ENCODE measurements at places on chromosomes 1 and 21.
A peak's percentile ranks its signal among the peaks of the same experiment; 100 is the strongest.

DNA sequence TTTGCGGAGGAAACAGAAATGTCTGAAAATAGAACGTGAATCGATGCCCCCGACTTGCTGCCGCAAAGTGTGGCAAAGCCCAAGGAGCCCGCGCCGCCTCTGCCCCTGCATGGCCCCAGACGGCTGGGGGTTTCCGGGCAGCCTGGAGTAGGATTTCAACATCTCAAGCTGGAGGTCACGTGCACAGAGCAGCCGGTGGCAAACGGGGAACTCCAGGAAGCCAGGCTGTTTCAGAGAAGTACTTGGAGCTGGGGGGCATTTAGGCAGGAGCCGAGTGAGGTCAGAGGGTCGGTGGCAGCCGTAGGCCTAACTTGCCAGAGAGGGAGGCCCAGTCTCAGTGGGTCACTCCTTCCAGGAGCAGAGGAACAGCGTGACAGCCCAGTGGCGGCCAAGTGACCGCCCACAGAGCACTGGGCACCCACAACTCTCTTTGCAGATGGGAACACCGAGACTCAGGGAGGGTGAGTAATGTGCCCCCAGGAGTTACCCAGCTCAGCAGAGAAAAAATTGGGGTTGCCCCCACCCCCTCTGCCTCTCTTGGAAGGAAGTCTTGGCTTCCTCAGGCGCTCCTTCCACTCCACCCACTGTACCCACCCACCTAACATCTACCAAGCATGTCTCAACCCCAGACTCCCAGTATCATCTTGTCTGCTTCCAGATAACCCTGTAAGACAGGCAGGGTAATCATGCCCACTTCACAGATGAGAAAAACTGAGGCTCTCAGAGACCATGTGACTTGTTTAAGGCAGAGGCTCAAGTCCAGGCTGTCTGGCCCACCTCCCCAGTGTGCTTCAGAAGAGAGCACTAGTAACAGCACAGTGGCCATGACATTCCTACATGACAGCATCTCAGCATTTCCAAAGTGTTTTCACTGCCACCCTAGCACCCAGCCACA is 179.4 kb downstream of the HIVEP3 start:
- DNase-seq = peak; percentile 75

DNA sequence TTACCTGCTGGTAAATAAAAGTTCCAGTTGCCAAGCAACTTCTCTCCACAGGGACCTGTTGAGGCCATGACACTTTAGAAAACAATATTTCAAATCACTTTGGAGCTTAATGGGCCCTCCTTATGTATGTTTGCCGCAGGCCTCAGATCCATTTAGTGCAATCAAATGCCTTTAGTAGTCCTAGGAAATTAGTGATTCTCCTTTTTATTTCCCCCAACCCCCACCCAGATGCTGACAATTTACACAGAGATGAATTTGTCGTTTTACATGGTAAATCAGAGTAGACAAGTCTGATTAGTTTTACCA is 83.6 kb downstream of the CLIC4 start:
- no peak for DNase-seq

DNA sequence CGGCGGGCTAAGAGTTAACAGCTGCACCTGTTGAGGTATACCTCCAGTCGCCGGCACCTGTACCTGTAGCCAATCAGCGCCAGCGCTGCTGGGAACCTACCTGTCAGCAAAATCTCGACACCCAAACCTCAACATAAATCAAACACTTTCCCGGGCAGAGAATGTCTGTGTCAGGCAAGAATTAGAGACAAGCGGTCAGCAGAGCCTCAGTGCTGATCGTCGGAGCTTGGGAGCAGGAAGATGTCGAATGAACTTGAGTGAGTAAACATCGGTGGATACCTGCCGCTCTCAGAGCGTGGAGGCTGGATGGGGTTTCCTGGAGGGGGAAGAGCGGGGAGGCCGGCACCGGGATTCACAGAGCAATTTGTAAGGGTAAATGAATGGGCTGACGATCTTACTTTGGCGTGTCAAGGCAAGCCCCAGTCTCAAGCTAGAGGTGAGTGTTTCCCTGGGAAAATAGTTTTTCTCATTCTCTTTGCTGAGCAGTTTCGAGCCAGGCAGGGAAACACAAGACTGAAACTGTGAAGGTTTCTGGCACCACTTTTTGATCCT is at the start of gene GRHL3:
GRHL3 (plus strand) TSS at position 46 of the 552 bp plus-strand sequence; CDS start at position 241, 195 bp downstream.
- no peak for DNase-seq

DNA sequence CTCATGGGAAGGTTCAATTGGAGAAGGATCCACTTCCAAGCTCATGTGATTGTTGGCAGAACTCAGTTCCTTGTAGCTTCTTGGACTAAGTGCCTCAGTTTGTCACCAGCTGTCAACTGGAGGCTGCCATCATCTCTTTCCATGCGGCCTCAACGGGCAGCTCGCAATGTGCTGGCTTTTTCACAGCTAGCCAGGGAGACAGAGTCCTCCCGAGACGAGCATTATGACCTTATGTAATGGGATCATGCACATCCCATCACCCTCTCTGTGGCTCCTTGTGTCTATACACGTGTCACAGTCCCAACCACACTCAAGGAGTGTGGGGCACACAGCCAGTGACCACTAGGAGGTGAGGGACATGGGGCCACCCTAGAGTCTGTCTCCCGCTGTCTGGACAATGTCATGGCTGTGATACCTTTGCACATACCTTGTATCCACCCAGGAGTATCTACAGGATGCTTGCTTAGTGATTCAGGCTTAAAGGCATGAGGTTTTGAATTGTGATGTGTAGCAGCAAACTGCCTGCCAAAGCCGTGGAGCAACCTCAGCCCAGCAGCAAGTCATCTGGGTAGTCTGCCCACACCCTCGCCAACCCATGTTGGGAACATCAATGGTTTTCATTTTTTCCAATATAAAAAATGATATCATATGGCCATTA is 3.9 kb upstream of the KRTAP10-6 start:
- DNase-seq = peak; percentile 82

- peak; percentile 99 for DNase-seq
These were observed 38.8 kb upstream of the SRSF10 start for GRCh38 chr1:24018611-24019580.

DNA sequence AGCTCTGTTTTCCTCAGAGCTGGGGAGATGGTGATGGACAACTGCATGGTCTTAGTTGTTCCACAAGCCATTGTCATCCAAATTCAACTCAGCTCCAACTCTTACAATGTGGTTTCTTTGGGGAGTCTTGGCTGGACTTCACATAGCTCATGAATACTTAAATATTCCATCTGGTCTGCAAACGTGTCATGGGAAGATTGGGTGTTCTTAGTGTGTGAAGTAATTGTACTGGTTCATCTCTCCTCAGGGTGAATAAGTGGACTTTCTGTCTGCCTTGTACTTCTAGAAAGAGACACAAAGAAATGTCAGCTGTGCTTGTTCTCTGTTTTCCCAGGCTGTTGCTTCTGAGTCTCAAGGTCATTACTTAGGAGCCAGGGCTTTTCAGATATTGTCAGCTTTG is 106.6 kb downstream of the VPS13D start:
- DNase-seq = no peak

- no peak for DNase-seq
These were observed 253.2 kb upstream of the RRP15 start for GRCh38 chr1:218031901-218032300.

- peak; percentile 37 for DNase-seq
These were observed 12.8 kb downstream of the DYNLT5 start for GRCh38 chr1:66764994-66765578.

DNA sequence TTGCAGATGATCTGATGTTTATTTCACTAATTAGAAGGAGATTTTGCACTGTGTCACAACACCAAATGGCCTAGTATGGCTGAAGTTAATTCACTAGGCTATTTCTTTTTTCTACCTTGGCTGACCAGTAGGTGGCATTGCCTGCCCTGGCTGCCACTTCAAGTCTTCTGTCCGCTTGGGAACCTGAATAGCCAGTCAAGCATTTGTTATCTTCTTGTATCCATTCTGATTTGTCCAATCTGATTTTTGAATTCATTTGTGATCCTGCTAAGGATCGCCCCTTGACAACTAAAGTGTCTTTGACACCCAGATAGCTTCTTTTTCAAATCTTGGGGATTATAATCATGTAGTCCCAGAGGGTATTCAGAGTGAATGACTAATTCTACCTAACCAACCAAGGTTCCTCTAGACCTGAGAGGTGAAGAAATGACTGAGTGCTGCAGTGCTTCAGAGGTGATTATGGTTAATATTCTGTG is 99.4 kb downstream of the GIPC2 start:
- DNase-seq = peak; percentile 65

GRCh38 chr1:3625151-3625907 is 514 bp downstream of the TPRG1L start:
- DNase-seq = peak; percentile 4

DNA sequence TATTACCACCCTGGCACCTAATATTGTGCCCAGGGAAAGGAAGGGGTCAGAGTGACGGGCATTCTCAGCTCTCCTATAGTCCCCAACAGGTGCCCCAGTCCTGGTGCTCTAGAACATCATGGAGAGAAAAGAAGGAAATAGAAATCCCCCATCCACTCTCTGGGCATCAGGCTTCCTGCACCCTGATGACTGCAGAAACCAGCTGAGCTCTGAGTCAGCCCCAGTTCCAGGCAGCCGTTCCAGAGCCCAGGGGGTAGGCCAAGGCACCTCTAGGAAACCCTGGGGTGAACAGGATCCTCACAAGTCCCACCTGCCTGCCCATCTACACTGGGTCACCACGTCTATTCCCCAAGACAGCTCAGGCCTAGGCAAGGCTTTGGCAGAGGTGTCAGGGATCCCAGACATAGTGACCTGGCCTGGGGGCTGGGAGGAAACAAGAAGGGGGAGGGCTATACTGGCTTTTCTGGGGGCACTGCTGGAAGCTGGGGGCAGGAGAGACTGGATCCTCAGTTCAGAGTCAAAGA is 709 bp downstream of the NECTIN4 start:
- peak; percentile 25 for DNase-seq

GRCh38 chr21:35469498-35469897 is 420.4 kb upstream of the RUNX1 start:
- no peak for DNase-seq

- DNase-seq = no peak
These were observed 14.7 kb upstream of the HMGB4 start for GRCh38 chr1:33849211-33849610.

GRCh38 chr1:98045211-98045766 is 124.5 kb upstream of the DPYD start:
- DNase-seq = no peak

DNA sequence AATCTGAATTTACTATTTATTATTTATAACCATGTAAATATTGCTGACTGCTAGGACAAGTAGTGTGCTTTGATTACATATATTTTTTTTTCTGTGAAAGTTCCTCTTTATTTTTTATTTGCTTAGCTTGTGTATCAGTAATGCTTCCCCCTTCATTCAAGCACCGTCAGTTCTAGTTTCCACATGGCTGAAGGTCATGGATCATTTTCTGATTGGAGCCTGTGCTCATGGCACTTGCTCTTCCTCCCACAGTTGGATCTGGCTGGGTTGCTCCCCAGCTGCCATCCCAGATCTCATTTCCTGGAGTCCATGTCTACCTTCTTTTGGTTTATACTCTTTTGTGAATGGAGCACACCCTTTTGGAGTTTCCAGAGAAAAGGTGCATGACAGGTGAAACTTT is 57.0 kb upstream of the IGSF5 start:
- no peak for DNase-seq

- DNase-seq = no peak
These were observed 11.1 kb downstream of the GLRX2 start for GRCh38 chr1:193094112-193094511.

- no peak for DNase-seq
These were observed 167.9 kb upstream of the ZC3H12A start for GRCh38 chr1:37306461-37306860.

GRCh38 chr1:164756741-164757140 is 197.8 kb downstream of the PBX1 start:
- DNase-seq = no peak

GRCh38 chr1:230330157-230330556 is 96.0 kb downstream of the PGBD5 start:
- DNase-seq = no peak

Measured in RCC 7860 (cell line).